ENCODE measurements at places on chromosomes 2 and 18.

- DNase-seq: no peak
Measured at GRCh38 chr2:237663517-237664110, 36.2 kb downstream of the LRRFIP1 start.

DNA sequence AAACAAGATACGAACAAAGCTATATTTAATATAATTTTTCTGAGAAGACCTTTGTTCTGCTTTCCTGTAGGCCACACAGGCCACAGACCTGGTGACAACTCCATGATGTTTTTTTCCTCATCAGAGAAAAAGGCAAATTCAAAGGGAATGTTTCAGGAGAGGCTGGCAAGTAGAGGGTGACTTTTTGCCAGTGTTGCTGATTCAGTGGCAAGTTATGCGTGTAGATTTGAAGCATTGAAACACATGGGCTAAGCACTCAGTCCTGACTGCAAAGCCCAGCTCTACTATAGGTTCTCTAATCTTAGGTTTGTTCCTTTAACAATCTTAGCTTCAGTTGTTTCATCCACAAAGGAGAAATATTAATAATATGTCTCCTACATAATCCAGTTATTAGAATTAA lies 499.8 kb downstream of the SUCLG1 start:
- no peak for DNase-seq

DNA sequence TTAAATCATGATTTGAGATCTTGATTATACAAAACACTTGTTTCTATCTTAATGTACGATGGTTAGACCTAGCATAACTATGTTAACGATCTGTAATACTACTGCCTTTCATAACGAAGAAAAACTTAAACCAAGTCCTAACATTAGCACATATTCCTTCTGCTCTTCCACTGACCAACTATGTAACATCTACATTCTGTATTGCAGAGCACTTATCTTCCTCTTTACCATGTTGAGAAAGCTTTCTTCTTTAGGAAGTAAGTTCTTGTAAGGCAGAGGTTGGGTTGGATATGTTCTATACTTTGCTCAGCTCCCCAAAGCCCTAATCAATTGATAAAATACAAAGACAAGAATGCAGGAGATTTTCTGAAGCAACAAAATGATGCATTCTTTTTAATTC lies 7.9 kb upstream of the ZNF407 start:
- DNase-seq: no peak

GRCh38 chr18:59155153-59155552 lies 15.5 kb downstream of the SEC11C start:
- DNase-seq: peak; percentile 21

DNA sequence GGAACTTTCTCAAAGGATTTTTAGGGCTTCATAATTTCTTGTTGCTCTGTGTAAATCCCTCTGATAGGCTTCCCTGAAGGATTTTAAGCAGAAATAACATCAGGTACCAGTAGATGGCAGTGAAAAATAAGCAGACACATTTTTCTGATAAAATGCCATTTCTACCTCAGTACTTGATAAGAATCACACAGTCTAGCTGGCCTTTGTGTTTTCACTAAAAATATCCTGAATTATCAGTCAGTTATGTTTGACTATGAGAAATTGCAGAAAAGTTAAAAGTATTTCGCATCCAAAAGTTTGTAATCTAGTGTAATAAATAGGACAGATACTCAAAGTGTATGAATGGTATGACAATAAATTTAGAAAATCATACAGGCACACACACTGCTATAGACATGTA lies 68.7 kb downstream of the DNAJC10 start:
- DNase-seq: peak; percentile 42

Data from RPMI7951 (cell line).